ENCODE measurements at places on chromosomes 13 and 19.

GRCh38 chr13:110978390-110978789 is 63.5 kb upstream of the ANKRD10 start:
- no peak for DNase-seq

DNA sequence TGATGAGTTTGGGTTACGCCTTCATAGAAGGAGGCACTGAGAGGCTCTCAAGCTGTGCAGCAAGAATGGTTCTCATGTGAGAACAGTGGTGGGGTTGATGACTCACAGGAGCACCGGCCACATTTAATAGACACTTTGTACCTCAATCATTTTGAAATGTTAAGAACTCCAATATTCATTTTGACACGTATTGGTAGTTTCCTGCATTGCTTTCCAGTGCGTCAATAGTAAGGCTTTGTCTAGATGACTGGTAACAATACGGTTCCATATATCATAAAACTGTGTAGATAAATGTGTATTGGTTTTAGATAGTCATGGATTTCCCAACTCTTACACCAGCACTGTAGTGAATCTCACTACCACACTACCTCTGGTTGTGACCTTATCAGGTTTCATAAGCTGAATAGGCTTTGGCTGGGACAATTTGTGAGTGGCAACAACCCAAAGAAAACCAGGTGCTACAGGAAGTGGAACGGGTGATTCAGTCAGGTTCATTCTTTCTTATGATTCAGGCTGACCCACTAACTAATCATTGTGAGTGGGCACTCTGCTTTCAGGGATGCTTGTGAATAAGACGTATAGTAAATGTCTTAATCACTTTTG is 362.6 kb downstream of the KLF5 start:
- DNase-seq: no peak

GRCh38 chr19:18416778-18417249 is 2.4 kb upstream of the SSBP4 start:
- no peak for DNase-seq

GRCh38 chr19:18594096-18594823 is 5.7 kb downstream of the REX1BD start:
- no peak for DNase-seq

DNA sequence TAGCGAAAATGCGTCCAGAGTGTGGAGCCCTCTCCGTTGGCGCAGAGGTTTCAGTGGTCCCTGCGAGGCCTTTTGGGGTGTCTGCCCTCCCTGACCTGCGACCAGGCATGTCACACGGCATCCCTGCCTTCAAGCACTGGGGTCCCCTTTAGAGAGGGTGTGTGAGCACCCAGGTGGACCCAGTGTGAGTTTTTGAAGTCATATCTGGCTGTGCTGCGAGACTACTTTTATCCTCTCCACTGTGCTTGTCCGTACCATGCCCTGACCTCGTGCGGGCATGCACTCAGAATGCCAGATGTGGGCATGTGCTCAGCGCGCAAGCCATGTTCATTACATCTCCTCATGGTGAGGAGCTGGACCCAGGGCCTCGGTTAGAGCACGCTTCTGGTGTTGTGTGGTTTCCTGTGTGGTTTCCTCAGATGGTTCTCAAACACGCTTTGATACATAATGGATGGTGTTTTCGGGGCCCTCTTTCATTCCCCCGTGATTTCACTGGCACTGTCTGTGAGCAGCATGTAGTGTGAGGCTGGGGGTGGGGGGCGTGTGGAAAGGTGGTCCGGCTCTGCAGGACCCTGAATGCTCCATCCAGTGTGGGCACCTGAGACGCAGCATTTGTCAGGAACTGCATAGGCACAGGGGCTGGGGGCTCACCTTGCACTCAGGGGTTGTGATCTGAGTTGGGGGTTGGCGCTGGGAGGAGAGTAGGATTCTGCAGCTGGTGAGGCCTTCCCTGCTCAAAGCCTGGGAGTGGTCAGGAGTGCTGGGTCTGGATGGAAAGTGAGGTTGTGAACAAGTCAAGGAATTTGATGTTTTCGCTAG is 2.3 kb downstream of the TFDP1 start:
- DNase-seq: no peak

- DNase-seq: no peak
Observed at GRCh38 chr19:39479916-39480315, 722 bp upstream of the TIMM50 start.

DNA sequence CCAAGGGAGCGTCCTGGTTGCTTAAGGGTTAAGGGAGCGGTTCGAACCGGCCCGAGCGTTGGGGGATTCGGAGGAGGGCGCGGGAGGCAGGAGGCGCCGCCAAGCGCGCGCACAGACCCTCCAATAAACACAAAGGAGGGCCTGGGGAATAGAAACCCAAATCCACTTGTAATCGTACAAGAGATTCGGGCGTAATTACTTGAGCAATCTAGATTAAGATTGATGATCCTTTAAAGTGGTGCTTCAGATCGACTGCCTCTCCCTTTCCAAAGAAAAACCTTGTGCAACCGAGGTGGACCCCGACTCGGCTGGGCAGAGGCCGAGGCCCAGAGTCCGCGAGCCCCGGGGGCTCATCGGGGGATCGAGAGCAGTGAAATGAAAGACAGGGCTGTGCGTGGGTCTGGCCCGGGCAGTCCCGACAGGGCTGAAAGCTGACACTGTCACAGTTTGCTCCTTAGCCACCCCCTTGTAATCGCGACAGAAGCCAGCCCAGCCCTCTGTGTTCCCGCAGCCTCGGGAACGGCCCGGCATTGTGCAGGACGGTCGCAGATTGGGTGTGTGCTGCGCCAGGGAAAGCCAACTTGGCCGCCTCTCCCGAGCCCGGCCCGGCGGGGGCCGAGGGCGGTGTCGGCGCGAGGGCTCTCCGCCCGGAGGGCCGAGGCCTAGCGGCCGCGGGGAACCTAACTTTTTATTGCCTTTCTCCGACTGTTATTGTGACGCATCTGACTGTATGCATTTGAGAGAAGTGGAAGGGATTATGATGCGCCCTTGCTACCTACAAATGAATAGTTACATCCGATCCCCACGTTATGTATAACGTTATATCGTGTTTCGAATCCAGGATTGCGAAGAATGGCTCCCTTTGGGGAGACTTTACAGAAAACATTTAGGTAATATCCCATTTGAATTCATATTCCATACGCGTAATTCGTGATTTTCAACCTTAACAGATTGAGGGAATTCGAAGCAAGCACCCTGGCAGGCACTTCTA is 5.5 kb downstream of the MAB21L1 start:
- no peak for DNase-seq

- DNase-seq: no peak
Observed at GRCh38 chr19:17681505-17682125, 6.5 kb downstream of the UNC13A start.

DNA sequence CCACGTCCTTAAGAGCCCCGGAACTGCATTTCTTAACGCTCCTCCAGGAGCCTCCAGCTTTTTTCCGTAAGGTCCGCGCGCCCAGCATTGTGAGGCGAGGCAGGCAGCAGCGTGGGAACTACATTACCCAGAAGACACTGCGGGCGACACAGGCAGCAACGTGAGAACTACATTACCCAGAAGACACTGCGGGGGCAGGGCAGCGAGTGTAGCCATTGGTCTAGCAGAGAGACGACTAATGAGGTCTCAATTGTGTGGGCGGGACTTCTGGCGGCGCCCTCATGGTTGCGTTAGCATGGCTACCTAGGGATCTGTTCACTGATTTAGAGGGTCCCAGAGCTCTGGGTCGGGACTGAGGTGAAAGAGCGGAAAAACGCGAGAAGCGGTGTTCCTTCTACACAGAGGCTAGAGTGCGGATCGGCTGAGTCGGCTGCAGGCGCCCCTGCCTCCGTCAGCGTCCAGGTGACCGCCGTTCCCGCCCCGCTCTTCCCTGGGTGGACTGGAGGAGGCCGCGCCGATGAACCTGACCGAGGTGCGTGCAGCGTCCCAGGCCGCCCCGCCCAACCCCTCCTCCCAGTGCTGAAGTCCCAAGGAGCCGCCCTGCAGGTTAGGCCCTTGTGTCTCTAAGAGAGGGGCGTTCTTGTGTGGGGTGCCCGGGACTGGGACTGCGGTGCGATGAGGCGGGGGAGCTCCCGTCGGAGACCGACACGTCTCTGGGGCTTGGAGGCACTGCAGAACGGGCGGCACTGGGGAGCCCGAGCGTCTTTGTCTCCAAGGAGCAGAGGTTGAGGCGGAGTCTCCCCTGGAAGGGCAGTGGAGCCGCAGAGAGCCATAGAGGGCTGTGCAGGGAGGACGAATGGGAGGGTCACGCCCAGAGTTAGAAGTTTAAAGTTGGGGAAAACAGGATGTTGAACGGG is at the start of gene ZNF749:
TSS of gene ZNF749 (plus strand) at position 264 of the 917 bp plus-strand sequence. CDS start at position 518, 254 bp downstream.
- DNase-seq: peak; percentile 93

GRCh38 chr13:25707726-25708125 is 336.0 kb downstream of the ATP8A2 start:
- no peak for DNase-seq

DNA sequence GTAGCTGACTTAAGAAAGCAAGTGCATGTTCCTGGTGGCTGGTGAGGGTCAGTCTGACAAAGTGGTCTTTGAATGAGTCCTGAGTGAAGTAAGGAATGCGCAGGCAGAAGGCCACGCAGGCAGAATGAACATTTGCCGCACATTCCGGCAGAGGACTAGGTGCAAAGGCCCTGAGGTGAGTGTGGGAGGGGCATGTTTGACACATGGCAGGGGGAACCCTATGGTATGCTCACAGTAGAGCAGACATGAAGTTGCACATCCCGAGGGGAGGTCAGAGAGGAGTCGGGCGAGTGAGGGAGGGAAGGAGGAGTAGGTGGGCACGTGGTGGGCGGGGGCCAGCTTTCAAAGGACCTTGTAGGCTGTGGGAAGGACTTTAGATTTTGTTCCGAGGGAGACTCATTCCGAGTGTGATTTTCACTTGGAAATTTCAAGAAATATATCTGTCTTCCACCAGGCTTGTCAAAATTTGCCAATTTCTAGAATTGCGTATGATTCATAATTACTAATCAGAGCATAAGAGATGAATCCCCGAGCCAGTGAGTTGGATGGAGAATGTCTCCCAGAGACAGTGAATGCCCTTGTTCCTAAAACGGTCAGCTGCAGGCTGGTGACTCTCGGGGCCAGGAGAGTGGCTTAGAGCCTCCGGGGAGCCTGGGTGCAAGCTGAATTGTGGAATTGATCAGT is 40.3 kb downstream of the ERICH6B start:
- DNase-seq: no peak
